ENCODE measurements at places on chromosomes 7 and 10. TPM values are rescaled to one million over a fixed set of nuclear protein-coding genes. Genes with fewer than 3 reads are reported as not detected.

- peak overlapping the region; percentile 24 for H3K4me3 ChIP-seq
- peaks cover 83% of the 10 kb centered on the region for H3K27me3 ChIP-seq
- peaks cover 6% of the 10 kb centered on the region for H3K4me1 ChIP-seq
Observed at GRCh38 chr7:128137181-128137580, 103.9 kb upstream of the LEP start.

DNA sequence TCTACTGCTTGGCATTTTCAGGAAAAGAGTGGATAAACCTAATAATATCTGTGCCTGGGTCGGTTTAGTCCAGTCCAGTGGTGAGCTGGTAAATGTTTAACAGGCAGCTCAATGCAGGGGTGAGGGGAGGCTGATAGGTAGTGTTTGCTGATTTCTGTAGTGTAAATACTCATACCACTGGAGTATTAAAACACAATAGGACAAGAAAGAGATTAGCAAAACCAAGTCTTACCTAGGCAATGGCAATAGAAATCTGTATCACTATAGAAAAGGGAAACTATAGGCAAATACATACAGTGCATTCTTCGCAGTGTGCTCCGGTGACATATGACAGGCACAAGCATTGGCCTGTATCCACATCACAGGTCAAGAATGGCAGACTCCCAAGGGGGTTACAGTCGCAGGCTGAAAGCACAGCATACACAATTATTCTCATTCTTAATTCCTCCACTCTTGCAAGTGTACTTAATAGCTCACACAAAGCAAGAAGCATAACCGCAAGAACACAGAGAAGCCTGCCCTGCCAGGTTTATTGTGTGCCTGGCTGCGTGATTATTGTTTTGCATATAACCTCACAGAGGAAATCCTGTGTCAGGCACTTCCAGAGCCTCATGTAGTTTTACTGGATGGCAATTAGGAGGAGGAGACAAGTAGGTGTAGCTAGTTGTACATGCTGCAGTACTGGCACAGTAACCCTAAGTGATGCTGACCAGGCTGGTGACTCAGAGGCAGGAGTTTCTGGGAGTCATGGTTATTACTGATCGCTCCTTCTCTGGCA lies 35.0 kb downstream of the LAMB4 start:
- H3K36me3 ChIP-seq: peaks cover 2% of the 10 kb centered on the region
- H3K27ac ChIP-seq: peak overlapping the region; percentile 95
- no peaks in the 10 kb centered on the region for H3K27me3 ChIP-seq
- DNase-seq: no peak
- peaks cover 59% of the 10 kb centered on the region for H3K4me1 ChIP-seq
- H3K4me3 ChIP-seq: no peak overlapping the region

- H3K4me3 ChIP-seq: no peak overlapping the region
- DNase-seq: no peak
- H3K36me3 ChIP-seq: no peaks in the 10 kb centered on the region
- peaks cover 6% of the 10 kb centered on the region for H3K27me3 ChIP-seq
- peaks cover 6% of the 10 kb centered on the region for H3K4me1 ChIP-seq
Observed at GRCh38 chr7:39453743-39454355, 112.4 kb upstream of the YAE1 start.

- H3K36me3 ChIP-seq: no peaks in the 10 kb centered on the region
- H3K27ac ChIP-seq: no peak overlapping the region
- peaks cover 32% of the 10 kb centered on the region for H3K4me1 ChIP-seq
- no peak for DNase-seq
Observed at GRCh38 chr10:17004801-17005380, 124.7 kb downstream of the CUBN start.

DNA sequence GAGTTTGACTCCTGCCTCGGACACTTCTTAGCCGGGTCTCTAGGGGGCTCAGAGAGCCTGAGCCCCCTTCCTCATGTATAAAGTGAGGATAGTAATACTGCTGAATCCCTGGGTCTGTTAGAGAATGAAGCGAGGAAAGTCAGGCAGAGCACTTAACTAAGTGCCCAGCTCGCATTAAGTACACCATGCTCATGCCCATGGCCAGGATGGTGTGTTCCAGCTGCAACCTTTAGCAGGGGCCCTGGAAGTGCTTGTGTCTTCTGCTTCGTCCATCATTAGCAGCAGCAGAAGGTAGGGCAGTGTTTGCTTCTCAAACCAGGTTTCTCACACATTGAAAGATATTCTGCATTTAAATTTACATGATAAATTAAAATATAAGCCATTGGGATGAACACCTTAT lies 27.3 kb upstream of the WDFY4 start:
- no peaks in the 10 kb centered on the region for H3K36me3 ChIP-seq
- no peak for DNase-seq
- H3K27ac ChIP-seq: no peak overlapping the region
- peaks cover 3% of the 10 kb centered on the region for H3K4me1 ChIP-seq
- no peak overlapping the region for H3K4me3 ChIP-seq

GRCh38 chr7:4065190-4065589 lies 616.9 kb upstream of the FOXK1 start:
- no peak overlapping the region for H3K4me3 ChIP-seq
- peaks cover 9% of the 10 kb centered on the region for H3K4me1 ChIP-seq

PLXDC2 gene
- total RNA-seq: 60.0 TPM

ATRNL1 gene
- 39.6 TPM for total RNA-seq

All from mesothelial cell of epicardium (in vitro differentiated cells).